Inflammatory macrophage treated with lipopolysaccharide for 1 hour (primary cell): ENCODE measurements at places on chromosomes 6 and 20.

DNA sequence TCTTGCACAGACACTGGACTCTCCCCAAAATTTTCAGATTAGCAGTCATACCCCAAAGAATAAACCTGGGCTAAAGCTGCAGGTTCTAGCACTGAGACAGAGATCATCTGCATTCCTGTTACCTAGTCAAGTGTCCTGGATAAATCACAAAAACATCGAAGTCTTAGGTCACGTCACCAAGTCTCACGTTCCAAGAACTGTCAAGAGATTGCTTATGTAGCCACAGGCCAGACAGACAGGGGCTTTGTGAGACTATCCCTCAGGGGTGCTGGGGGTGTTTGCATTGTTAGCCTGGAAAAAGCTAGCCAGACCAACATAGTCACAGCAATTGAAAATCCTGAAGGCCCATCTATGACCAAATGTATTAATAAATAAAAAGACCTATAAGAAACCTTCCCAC is 243.1 kb upstream of the PREP start:
- DNase-seq: no peak

GRCh38 chr20:32578840-32579390 is 6.2 kb downstream of the NOL4L start:
- DNase-seq: no peak

DNA sequence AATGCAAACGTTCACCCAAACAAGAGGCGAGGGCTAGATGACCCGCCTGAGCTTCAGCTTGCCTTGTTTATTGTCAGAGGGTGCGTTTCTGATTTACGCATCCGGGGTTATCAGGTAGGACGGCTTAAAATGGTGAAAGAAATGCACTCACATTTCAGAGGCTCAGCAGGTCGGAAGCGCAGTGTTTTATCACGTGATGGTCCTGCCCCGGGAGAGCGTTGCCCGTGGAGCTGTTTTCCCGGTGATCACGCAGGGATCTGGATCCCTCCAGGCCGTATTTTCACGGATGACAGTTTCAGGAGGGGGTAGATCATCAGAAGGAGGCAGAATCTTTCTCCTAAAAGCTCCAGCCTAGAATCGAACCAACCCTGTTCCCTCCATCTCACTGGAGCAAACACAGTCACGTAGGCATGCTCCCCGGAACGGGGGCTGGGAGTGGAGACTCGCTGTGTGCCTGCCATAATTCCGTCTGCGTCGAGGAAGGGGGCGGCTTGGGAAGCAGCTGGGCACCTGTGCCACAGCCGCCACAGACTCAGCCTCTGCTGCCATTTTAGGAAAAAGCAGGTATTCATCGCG is 121.7 kb downstream of the SMOC2 start:
- DNase-seq: no peak

DNA sequence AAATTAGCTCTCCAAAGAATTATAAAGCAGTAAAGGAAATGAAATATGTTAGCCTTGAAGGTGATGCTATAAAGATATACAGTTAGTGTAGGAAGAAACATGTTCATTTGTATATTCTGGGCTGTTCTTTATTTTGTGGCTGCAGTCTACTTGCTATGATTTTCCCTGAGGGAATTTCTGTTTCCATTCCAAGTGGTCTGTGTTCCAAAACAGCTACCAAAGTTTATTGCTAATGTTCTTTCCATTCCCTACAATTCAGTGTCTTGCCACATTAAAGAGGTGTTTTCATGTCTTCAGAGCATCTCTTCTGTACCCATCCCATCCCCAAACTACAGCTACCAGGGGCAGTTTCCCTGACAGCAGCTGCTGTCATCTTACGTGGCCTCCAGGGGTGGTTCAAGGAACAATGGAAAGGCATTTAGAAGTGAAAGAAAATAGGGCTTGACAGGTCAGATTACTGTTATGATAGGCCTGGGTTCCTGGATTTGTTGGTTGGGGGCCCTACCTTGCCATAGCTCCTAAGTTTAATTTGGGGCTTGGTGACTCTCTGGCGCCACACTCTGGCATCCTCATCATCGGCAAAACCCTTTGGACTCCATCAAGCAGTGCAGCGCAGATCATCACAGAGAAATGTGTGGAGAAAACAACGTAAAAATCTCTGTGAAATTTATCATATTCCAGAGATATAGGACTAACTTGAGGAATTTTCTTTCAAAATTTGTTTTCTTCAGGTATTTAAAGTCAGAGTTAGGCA is 33.8 kb upstream of the AIG1 start:
- no peak for DNase-seq

DNA sequence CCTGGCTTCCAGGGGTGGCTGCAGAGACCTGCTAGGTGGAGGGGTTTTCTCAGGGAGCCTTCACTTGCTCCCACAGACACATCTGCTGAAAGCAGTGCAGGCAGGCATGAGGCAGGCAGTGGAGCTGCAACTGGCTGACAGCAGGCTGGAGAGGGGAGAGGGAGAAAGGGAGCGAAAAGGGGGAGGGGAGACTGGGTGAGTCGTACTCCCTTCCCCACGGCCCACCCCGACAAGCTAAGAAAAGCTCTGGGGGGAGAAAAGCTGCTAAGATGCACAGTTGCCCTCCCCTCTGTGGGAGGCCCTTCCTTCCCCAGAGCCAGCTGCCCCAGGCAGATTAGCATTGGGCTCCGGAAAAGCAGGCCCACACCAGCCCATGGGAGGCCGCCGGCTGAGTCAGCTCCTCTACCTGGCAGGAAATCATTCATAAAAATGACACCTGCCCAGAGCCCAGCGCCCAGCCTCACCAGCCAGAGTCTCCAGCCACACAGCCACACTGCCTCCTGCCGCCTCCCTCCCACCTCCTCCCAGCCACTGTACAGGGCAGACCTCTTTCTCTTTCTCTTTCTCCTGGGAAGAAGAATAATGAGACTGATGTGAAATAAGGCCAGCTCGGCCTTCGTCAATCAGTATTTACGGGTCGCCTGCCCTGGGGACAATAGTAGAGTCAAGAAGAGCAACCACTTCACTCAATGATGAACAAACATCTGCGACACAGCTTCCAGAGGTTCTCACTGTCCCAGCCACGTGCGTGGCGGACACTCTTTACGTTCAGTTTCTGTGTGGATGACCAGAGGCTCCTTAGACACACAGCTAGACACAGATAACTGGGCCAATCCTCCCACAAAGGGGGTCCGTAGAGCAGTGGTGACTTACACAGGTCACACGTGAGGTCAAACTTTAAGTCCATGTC is 7.7 kb upstream of the C20orf203 start:
- no peak for DNase-seq

GRCh38 chr6:45045253-45045601 is 282.9 kb upstream of the RUNX2 start:
- DNase-seq: no peak

DNA sequence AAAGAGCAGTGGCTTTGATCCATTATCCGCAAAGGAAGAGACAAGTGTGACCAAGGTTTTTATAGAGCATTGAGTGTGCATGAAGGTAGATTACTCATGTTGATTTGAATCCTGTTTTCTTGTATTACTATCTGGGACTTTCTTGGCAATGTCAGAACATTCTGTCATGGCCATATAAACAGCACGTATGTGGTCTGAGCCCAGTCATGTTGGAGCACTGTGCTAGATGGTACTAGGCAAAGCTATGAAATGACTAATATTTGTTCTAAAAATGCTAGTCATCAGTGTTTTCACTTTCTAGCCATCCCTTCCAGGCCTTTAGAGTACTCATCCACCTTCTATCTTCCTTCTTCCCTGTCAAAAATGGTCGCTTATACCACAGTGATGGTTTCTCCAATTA is 278.6 kb upstream of the FLRT3 start:
- no peak for DNase-seq

GRCh38 chr20:22929661-22930060 is 105.5 kb upstream of the SSTR4 start:
- no peak for DNase-seq

DNA sequence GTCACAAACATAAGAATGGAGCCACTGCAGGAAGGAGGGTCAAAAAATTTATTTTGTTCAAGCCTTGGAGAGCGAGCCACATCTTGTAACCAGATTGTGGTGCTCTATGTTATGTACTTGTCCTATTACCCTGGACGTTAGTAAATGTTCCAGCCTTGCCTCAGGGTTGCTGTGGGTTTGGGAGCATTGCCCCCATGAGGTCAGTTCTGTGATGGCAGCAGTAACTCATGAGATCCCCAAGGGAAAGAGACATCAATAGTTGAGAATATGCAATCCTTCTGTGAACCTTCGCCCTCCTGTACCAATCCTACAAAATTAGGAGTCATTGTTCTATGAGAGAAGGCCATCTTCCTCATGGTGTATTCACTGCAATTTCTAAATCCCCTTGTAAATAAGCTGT is 16.4 kb upstream of the CFAP206 start:
- DNase-seq: no peak
